ENCODE measurements at places on chromosomes 7 and 10. TPM values are rescaled to one million over a fixed set of nuclear protein-coding genes. Genes with fewer than 3 reads are reported as not detected.

Gene GPER1
- total RNA-seq: 43.4 TPM

- peaks cover 6% of the 10 kb centered on the region for H3K36me3 ChIP-seq
- no peaks in the 10 kb centered on the region for H3K27me3 ChIP-seq
- peaks cover 64% of the 10 kb centered on the region for H3K4me1 ChIP-seq
- no peak for DNase-seq
- H3K4me3 ChIP-seq: no peak overlapping the region
- peak overlapping the region; percentile 89 for H3K27ac ChIP-seq
Measured at GRCh38 chr10:71838264-71839211, 12.5 kb downstream of the PSAP start.

DNA sequence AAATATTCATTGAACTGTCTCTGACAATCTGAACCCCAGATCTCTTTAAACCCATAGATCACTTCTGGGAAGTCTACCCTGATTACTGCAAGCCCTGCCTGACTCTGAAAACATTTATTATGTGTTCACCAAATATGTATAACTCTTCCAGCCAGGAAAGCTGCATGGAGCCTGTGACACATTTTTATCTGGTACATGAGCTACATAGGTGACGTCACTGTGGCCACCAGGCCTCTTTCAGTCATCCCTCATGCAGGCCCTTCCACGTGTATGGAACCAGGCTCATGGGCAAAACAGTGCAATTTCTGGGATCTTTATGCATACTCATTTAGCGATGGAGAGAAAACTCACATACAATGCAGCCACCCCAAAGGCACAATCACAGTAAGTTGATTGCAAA lies 133.9 kb upstream of the NUPR2 start:
- no peak for DNase-seq
- H3K27ac ChIP-seq: no peak overlapping the region
- H3K4me1 ChIP-seq: no peaks in the 10 kb centered on the region
- no peaks in the 10 kb centered on the region for H3K36me3 ChIP-seq
- no peaks in the 10 kb centered on the region for H3K27me3 ChIP-seq
- H3K4me3 ChIP-seq: no peak overlapping the region

- peak overlapping the region; percentile 54 for H3K27ac ChIP-seq
- H3K4me1 ChIP-seq: peaks cover 15% of the 10 kb centered on the region
- H3K4me3 ChIP-seq: no peak overlapping the region
- peak; percentile 96 for DNase-seq
- no peaks in the 10 kb centered on the region for H3K27me3 ChIP-seq
Measured at GRCh38 chr10:86900955-86901354, 56.5 kb downstream of the MMRN2 start.

DNA sequence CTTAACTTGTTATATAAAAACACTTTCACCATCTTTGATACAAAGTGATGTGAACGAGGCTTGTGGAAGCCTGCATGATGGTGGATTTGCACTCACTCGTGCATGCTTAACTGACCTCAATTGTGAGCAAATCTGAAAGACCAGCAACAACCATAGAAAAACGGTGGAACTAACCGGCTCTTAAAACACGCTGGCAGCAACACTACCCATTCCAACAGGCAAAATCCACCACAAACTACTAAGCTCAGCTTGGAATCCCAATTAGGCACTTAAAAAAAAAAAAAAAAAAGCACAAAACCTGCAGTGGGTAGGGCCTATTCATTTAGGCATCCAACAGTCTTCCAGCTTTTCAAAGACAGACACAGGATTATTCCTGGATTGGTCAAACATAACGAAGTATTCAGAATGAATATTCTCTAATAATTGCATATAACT lies 1.8 kb downstream of the GDI2 start:
- no peak for DNase-seq
- peaks cover 68% of the 10 kb centered on the region for H3K4me1 ChIP-seq
- H3K27me3 ChIP-seq: no peaks in the 10 kb centered on the region
- no peak overlapping the region for H3K27ac ChIP-seq

GRCh38 chr10:19480353-19480752 lies 335.9 kb upstream of the PLXDC2 start:
- H3K27ac ChIP-seq: no peak overlapping the region

DNA sequence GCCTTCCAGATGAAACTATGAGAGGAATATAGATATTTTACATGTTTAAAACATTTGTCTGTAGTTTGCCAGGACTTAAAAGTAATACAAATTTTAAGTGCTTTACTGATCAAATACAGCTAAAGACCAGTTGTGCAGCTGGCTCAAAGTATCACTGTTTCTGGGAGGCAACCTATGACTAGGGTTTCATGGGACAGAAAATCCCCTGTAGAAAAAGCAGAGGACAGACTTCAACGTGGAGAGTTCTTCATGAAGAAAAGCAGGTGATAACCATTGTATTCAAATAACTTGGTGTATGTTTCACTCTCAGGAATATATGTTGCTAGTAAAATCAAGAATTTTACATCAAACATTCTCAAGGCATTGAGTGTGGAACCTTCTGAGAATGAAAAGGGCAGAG lies 40.9 kb downstream of the PTER start:
- H3K4me3 ChIP-seq: no peak overlapping the region
- DNase-seq: no peak
- H3K36me3 ChIP-seq: no peaks in the 10 kb centered on the region

DNA sequence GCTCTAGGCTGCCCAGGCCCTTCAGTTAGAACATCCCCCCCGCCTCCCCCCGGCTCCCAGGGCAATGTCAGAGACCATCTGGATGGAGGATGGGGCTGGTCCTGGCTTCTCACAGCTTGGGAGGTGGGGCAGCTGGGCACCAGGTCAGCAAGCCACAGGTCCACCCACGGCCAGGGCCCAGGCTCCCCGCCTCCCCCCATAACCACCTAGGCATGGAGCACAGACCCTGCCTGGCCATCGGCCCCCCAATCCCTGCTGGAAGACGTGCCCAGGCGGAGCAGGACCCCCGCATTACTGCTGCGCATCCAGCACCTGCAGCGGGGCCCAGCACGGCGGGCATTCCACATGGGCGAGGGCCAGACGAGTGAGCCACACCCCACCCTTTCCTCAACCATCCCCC lies 169.6 kb downstream of the ELFN1 start:
- H3K27ac ChIP-seq: no peak overlapping the region
- H3K27me3 ChIP-seq: no peaks in the 10 kb centered on the region
- no peaks in the 10 kb centered on the region for H3K4me1 ChIP-seq
- DNase-seq: no peak
- no peaks in the 10 kb centered on the region for H3K36me3 ChIP-seq
- no peak overlapping the region for H3K4me3 ChIP-seq

DNA sequence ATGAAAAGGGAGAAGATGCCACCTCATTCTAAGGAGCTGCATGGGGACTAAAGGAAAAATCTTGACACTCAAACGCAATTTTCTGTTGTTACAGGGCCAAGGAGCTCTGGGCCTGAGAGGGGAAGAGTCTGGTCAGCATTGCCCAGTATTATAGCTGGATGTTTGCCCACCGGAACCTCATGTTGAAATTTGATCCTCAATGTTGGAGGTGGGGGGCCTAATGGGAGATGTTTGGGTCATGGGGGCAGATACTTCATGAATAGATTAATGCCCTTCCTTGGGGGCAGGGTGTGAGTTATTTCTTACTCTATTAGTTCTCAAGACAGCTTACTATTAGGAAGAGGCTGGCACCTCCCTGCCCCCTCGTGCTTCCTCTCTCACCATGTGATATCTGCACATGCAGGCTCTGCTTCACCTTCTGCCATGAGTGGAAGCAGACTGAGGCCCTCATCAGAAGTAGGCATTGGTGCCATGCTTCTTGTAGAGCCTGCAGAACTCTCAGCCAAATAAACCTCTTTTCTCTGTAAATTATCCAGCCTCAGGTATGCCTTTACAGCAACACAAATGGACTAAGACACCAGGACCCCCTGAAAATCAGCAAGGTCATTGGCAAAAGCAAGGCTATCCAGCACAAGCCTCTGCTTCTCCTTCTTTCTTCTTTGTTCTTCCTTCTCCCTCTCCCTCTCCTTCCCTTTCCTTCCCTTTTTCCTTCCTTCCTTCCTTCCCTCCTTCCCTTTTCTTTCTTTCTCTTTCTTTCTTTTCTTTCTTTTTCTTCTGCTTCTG lies 15.1 kb downstream of the GCK start:
- no peak for DNase-seq
- H3K36me3 ChIP-seq: no peaks in the 10 kb centered on the region
- no peaks in the 10 kb centered on the region for H3K4me1 ChIP-seq
- H3K4me3 ChIP-seq: no peak overlapping the region

- DNase-seq: no peak
- H3K27ac ChIP-seq: no peak overlapping the region
- peaks cover 23% of the 10 kb centered on the region for H3K4me1 ChIP-seq
- no peaks in the 10 kb centered on the region for H3K27me3 ChIP-seq
- H3K4me3 ChIP-seq: no peak overlapping the region
- H3K36me3 ChIP-seq: no peaks in the 10 kb centered on the region
Measured at GRCh38 chr7:37212051-37212450, 236.6 kb downstream of the ELMO1 start.

DNA sequence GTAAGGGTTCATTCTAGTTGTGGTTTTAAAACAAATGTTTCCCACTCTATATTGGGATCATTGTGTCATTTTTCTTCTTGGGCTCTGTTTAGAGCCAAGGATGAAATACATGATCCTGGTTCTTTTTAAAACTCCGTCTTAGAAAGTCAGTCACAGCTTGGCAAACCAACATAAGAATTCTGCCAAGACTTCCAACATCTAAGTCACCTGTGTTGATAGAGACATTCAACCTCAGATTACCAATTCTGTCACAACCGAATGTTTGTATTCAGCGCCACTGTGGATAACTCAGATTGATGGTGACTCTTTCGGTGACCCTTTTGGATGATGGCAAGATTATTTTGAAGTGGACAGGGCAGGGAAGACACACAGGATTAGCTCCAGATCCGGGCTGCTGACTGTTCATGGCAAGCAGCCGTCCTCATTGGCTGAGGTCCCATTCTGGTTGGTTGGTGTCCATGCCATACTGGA lies 255.4 kb downstream of the ARHGAP21 start:
- peaks cover 33% of the 10 kb centered on the region for H3K4me1 ChIP-seq
- no peaks in the 10 kb centered on the region for H3K27me3 ChIP-seq
- no peaks in the 10 kb centered on the region for H3K36me3 ChIP-seq
- H3K27ac ChIP-seq: no peak overlapping the region

DNA sequence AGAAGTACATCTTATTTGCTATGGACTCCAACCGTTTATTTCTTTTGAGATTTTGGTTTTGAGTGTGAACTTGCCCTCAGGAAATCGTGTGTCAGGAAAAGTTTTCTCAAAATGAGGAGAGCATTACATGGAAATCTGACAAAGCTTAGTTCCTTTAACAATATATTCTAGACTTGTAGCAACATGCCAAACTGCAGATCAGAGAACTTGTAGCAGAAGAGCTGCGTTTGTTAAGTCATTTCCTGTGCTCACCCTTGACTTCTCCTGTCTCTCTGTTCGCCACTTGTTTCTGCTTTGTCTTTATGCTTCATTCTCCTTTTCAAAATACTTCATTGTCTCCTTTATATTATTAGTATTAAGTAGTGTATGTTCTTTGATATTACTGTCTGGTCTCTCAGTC lies 116.6 kb upstream of the FOXP2 start:
- no peak overlapping the region for H3K4me3 ChIP-seq
- no peak overlapping the region for H3K27ac ChIP-seq
- H3K27me3 ChIP-seq: no peaks in the 10 kb centered on the region
- no peaks in the 10 kb centered on the region for H3K36me3 ChIP-seq
- no peaks in the 10 kb centered on the region for H3K4me1 ChIP-seq

Gene NUTM2B
- 0.83 TPM for total RNA-seq

DNA sequence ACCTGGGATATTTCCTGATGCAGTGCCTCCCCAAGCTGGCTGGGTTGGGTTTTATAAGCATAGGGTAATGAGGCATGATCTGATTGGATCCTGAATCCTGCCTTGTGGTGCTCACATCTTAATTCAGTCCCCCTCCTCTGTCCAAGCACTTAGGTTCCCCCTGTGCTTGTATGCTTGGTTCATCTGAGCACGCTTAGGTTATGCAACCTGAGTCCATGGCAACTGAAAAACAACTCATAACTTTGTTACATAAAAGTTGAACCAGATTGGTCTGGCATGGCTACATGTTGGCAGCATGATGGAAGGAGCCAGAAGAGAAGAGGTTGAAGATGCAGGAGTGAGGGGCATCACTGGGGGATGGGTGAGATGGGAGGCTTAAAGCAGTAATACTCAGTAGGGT lies 57.3 kb upstream of the OSBPL3 start:
- no peak for DNase-seq
- H3K36me3 ChIP-seq: no peaks in the 10 kb centered on the region
- no peaks in the 10 kb centered on the region for H3K27me3 ChIP-seq
- no peaks in the 10 kb centered on the region for H3K4me1 ChIP-seq
- H3K4me3 ChIP-seq: no peak overlapping the region

Gene CALHM1
- not detected for total RNA-seq

Gene TAS2R41
- total RNA-seq: not detected

DNA sequence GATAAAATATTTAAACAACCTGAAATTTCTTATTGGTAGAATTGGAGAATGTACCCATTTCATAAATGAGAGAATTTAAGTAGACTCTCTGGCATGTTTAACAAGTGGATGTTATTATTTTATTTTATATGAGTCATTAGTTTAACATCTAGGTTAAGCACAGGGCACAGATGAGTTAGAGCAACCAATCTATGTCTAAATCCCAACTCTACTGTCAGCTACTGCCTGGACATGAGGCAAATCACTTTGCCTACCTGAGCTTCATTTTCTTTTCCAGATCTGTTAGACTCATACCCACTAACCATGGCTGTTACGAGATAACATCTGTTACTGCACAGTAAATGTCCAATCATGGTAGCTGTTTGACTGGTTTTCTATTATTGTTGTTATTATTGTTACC lies 251.1 kb downstream of the INHBA start:
- no peak overlapping the region for H3K4me3 ChIP-seq
- no peak overlapping the region for H3K27ac ChIP-seq
- no peak for DNase-seq
- H3K27me3 ChIP-seq: no peaks in the 10 kb centered on the region
- no peaks in the 10 kb centered on the region for H3K4me1 ChIP-seq
- H3K36me3 ChIP-seq: no peaks in the 10 kb centered on the region

DNA sequence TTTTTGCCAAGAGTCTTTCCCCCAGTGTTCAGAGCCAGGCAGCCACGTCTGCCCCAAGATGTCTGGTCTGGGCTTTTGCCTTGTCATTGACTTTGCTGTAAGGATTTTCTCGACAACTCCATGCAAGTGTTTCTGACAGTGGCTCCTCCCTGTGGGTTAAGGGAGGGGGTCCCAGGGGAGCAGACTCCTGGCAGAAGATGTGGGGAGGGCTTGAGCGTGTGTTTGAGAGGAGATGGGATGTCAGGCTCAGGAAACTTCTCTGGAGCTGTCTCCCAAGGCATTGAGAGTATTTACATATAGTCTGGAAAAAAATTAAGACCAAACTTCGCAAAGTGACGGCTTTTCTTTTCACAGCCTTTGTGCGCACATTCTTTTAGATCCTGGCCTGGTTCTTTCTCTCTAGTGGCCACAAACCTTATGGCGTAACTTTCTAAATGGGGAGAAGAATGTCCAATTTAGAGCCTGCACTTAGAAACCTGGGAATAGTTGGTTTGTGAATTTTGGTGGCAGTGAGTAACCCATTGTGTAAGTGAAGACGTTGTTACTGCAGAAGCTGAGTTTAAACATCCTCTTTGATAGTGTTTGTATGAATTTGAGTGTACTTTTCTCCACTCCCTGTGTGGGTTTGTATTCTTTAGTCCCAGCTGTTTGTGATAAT lies 201.5 kb downstream of the LRMDA start:
- H3K4me1 ChIP-seq: no peaks in the 10 kb centered on the region
- no peaks in the 10 kb centered on the region for H3K27me3 ChIP-seq
- H3K4me3 ChIP-seq: no peak overlapping the region
- H3K36me3 ChIP-seq: no peaks in the 10 kb centered on the region

Gene CRHR2
- not detected for total RNA-seq

Gene ZNF33A
- total RNA-seq: 20.8 TPM

Gene AGAP9
- 5.2 TPM for total RNA-seq

Gene CYP2C19
- not detected for total RNA-seq

- H3K4me1 ChIP-seq: no peaks in the 10 kb centered on the region
- H3K27ac ChIP-seq: no peak overlapping the region
- H3K36me3 ChIP-seq: no peaks in the 10 kb centered on the region
- no peaks in the 10 kb centered on the region for H3K27me3 ChIP-seq
- DNase-seq: no peak
Measured at GRCh38 chr7:107014387-107015023, 30.0 kb upstream of the PRKAR2B start.

Gene ANKRD22
- total RNA-seq: 0.65 TPM
